WTC11 (cell line): ENCODE measurements at places on chromosomes 12 and 14.

DNA sequence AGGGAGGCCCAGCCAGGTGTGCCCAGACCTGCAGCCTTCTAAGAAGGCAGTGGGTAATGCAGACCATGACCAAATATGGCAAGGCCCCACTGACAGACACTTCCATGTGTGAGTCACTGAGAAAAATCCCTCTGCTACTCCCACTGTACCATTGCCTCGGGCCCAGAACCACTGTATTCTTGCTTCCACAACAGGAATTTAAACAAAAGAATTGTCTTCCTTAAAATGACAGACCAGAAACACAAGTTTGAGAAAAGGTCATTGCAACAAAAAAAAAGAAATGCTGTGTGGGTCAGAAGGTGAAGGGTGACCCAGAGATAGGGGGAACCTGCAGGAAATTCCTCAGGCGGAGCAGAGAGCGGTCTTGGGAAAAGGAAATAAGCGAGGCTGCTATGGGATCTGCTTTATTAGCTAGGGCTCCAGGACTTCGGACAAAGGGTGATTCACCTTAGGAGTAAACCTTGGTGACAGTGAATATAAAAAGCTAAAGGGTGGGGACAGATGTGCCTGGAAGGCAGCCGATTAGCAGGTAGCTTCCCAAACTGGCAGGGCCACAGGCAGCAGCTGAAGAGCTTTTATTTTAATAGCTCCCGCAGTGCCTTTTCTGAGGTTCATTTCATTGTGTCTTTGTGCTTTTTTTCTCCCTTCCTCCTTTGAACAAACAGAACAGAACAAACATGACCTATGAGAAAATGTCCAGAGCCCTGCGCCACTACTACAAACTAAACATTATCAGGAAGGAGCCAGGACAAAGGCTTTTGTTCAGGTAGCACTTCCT lies 185.3 kb upstream of the BCL2L14 start:
- H3K4me1 ChIP-seq = peaks cover 11% of the 10 kb centered on the region

DNA sequence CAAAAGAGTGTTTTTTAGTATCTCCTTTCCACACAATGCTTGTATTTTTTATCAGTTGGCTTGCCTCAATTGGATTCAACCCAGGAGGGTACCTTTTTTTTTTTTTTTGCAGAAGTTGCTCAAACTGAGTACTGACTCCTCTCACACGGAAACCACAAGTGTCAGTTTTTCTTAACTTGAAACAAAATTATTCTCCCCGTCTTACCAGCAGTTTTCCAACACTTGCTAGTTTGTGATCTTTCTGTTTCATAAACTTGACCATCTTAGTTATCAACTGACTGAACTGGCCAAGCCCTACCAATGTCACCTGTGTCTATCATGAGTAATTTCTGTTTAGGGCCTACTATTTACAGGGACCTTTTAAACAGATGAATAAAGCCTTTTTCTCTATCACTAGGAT lies 34.1 kb upstream of the ITPR2 start:
- no peaks in the 10 kb centered on the region for H3K4me1 ChIP-seq
- no peak overlapping the region for H3K27ac ChIP-seq
- no peak for DNase-seq

DNA sequence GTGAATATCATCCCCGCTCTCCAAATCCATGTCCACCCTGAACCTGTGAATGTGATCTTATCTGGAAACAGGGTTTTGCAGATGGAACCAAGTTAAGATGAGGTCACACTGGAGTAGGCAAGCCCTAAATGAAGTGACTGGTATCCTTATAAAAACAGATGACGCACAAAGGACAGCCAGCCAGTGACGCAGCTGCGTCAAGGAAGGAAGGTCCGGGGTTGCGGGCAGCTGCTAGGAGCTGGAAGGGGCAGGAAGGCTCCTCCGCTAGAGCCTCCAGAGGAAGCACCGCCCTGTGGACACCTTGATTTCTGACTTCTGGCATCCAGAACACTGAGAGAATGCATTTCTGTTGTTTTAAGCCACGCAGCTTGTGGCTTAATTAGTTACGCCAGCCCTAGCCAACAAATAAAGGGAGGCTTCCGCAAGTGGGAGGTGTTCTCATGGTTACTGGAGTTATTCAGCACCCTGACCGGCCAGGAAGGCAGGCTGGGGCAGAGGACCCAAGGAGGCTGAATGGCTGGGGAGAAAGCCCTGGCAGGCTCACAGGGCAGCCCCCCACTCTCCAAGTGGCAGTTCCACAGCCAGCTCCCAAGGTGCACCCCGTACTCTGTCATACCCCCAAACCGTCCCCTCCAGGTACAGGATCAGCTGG lies 127.6 kb upstream of the NCOR2 start:
- H3K4me3 ChIP-seq = no peak overlapping the region
- no peaks in the 10 kb centered on the region for H3K36me3 ChIP-seq
- no peak for DNase-seq

DNA sequence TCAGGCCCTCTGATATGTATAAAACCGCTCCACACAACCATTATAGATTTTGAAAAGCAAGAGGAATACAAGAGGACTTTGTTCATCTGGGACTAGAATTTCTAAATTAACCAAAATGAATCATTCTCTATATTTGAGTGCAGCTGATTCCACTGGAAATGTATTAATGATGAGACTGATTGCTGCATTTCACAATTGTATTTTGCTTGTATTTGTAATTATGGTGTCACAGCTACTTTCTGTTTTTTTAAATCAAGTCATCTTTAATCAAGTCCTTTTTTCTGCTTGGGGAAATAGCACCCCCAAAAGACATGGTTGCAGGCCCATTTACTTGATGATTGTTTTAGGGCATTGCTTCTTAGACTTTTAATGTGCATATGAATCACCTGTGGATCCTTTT lies 162.4 kb downstream of the KICS2 start:
- no peaks in the 10 kb centered on the region for H3K27me3 ChIP-seq
- H3K4me1 ChIP-seq = peaks cover 18% of the 10 kb centered on the region
- H3K4me3 ChIP-seq = no peak overlapping the region
- H3K27ac ChIP-seq = no peak overlapping the region
- DNase-seq = no peak

DNA sequence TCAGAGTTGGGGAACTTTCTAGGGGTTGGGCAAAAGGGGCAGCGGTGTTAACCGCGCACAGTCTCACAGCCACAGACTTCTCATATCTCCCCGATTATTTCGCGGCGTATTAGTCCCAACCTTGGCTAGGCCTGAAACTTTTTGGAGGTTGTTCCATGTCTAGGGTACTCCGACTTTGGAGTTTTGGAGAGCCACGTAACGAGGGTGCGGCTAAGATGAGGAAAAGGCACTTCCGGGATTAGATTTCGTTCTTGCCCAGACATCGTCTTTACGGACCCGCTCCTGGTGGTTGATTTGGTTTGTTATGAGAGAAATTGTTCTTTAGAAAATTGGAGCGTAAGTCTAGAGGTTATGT lies 513 bp downstream of the CCNK start:
- H3K36me3 ChIP-seq = no peaks in the 10 kb centered on the region
- no peaks in the 10 kb centered on the region for H3K27me3 ChIP-seq
- peaks cover 31% of the 10 kb centered on the region for H3K4me1 ChIP-seq

DNA sequence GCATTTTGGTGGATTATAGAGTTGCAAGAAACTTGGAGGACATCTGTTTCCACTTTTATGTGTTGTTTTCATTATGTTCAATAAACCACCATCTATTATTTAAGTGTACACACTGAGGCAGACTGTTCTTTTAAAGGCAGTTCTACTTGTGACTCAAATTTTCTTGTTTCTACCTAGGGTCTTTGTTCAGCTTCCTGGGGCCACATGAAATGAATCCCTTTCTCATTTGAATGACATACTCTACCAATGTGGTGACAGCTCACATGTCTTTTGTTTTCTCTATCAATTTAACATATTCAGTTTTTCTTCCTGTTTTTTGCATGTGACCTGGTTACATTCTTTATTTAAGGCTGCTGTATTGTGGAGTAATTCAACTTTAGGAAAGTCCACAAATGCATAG lies 7.9 kb downstream of the SLC16A7 start:
- no peaks in the 10 kb centered on the region for H3K36me3 ChIP-seq
- peaks cover 4% of the 10 kb centered on the region for H3K4me1 ChIP-seq
- DNase-seq = no peak
- peaks cover 2% of the 10 kb centered on the region; the same call in 1 of the 2 replicates for H3K27me3 ChIP-seq
- H3K4me3 ChIP-seq = no peak overlapping the region

GRCh38 chr12:67689385-67689784 lies 40.8 kb downstream of the DYRK2 start:
- H3K27me3 ChIP-seq = no peaks in the 10 kb centered on the region
- no peak for DNase-seq
- H3K36me3 ChIP-seq = no peaks in the 10 kb centered on the region

DNA sequence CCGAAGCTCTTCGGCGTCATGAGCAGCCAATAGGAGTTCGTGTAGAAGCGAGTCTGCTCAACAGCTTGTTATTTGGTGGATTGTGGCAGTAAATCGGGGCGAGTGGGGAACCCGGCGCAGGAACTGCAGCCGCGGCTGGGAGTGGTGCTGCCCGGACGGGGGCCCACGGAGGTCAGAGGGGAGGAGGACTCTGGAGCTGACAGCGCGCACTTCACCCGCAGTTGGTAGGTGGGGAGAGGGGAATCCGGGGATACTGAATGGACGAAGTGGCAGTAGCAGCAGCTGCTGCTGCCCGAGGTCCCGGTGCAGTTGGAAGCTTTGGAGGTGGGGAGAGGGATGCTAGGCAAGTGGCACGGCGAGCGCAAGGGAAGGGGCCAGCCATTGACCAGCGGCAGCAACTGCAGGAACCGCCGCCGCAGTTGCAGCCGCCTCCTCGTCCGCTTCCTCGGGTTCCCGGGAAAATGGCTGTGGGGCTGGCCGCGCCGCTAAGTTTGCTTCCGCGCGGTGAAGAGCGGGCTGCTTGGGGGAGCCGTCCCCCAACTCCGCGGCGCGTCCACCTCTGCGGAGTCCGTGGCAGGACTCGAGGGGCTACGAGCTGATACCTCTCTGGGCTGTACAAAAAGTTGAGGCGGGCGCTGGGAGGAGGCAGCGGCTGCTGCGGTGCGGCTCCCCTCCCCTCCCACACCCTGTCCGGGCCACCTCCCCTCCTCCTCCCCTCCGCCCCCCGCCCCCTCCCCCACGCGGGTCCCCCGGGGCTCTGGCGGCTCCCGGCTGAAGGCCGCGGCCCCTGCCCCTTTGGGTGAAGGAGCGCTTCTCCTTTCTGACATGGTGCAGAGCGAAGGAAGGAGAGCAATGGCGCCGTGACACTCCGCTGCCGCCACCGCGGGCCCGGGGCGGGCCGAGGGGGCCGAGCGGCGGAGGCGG lies at the start of gene ARID4A:
ARID4A (plus strand) TSS at position 79 of the 924 bp plus-strand sequence. CDS start 1,300 bp downstream, outside the sequence.
- H3K36me3 ChIP-seq = peaks cover 34% of the 10 kb centered on the region
- H3K27ac ChIP-seq = peak within 1 kb of the TSS; percentile 68; the same call in 1 of the 2 replicates
- peak; percentile 76 for DNase-seq
- H3K27me3 ChIP-seq = no peaks in the 10 kb centered on the region
- peak within 1 kb of the TSS; percentile 99 for H3K4me3 ChIP-seq

GRCh38 chr12:4037747-4038312 lies 164.6 kb upstream of the PARP11 start:
- H3K27me3 ChIP-seq = peaks cover 23% of the 10 kb centered on the region
- peaks cover 9% of the 10 kb centered on the region for H3K36me3 ChIP-seq
- peaks cover 26% of the 10 kb centered on the region for H3K4me1 ChIP-seq

GRCh38 chr12:120496413-120497340 lies 764 bp downstream of the DYNLL1 start:
- peak overlapping the region; percentile 98 for H3K27ac ChIP-seq
- H3K4me1 ChIP-seq = peaks cover 33% of the 10 kb centered on the region
- DNase-seq = peak; percentile 36
- peak overlapping the region; percentile 93 for H3K4me3 ChIP-seq
- no peaks in the 10 kb centered on the region for H3K27me3 ChIP-seq

DNA sequence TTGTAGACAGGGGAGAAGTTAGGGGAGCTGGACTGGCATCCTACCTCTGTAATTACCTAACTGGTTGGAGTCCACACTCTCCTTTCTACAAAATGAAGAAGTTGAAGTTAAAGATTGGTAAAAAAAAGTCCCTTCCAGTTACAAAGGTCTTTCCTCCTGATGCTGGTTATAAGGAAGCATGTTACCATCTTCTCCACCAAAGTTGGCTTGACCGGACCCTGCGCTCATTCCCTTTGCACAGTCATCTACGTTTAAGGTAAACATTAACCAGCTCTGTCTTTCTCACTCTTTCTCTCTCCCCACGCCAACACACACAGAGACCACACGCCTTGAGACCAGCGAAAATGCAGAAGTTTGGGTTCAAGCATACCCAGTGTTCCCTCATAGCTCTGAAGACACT lies 11.9 kb downstream of the FBLN5 start:
- H3K4me3 ChIP-seq = no peak overlapping the region
- H3K27me3 ChIP-seq = no peaks in the 10 kb centered on the region
- DNase-seq = no peak
- no peaks in the 10 kb centered on the region for H3K36me3 ChIP-seq
- no peak overlapping the region for H3K27ac ChIP-seq

GRCh38 chr12:11513288-11513687 lies 117.9 kb upstream of the PRB2 start:
- no peak for DNase-seq
- no peak overlapping the region for H3K4me3 ChIP-seq
- H3K27ac ChIP-seq = no peak overlapping the region
- no peaks in the 10 kb centered on the region for H3K27me3 ChIP-seq

DNA sequence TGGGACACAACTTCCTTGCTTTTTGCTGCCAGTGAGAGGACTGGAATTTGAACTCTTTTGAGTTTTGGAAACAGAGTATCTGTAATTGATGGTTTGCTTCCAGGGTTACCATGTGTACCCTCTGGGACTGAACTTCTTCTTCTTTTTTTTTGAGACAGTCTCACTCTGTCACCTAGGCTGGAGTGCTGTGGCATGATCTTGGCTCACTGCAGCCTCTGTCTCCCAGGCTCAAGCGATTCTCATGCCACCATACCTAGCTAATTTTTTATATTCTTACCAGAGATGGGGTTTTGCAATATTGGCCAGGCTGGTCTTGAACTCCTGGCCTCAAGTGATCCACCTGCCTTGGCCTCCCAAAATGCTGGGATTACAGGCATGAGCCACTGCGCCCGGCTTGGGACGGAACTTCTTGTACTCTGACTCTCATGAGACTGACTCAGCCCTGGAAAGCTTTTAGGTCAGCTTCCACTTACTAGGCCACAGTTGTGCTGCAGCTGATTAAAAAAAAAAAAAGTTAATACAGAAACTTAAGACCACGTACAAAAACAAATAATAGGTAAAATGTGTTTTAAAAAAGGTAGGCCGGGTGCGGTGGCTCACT lies 15.8 kb downstream of the SEL1L start:
- peaks cover 17% of the 10 kb centered on the region for H3K36me3 ChIP-seq
- no peak overlapping the region for H3K4me3 ChIP-seq
- peaks cover 19% of the 10 kb centered on the region for H3K4me1 ChIP-seq
- H3K27ac ChIP-seq = 0 out of 2 replicates have a peak overlapping the region, but pooled peaks have one; percentile 23

GRCh38 chr12:40225337-40225983 lies 663 bp downstream of the LRRK2 start:
- no peaks in the 10 kb centered on the region for H3K36me3 ChIP-seq
- H3K27ac ChIP-seq = no peak overlapping the region
- H3K27me3 ChIP-seq = peaks cover 37% of the 10 kb centered on the region
- peaks cover 24% of the 10 kb centered on the region for H3K4me1 ChIP-seq
- no peak for DNase-seq
